ENCODE measurements at places on chromosomes 2 and 18. TPM values are rescaled to one million over a fixed set of nuclear protein-coding genes. Genes with fewer than 3 reads are reported as not detected.

GRCh38 chr2:188734691-188735090 lies 239.5 kb upstream of the COL3A1 start:
- no peak for DNase-seq

MRO gene
- 1.2 TPM for total RNA-seq

- DNase-seq, result no peak
Observed at GRCh38 chr18:23230686-23231085, 95.4 kb downstream of the CABLES1 start.

C2orf49 gene
- 28.0 TPM for total RNA-seq

AFG3L2 gene
- 41.1 TPM for total RNA-seq

GRCh38 chr2:68185541-68186164 lies 28.0 kb downstream of the PNO1 start:
- no peak for DNase-seq

DNA sequence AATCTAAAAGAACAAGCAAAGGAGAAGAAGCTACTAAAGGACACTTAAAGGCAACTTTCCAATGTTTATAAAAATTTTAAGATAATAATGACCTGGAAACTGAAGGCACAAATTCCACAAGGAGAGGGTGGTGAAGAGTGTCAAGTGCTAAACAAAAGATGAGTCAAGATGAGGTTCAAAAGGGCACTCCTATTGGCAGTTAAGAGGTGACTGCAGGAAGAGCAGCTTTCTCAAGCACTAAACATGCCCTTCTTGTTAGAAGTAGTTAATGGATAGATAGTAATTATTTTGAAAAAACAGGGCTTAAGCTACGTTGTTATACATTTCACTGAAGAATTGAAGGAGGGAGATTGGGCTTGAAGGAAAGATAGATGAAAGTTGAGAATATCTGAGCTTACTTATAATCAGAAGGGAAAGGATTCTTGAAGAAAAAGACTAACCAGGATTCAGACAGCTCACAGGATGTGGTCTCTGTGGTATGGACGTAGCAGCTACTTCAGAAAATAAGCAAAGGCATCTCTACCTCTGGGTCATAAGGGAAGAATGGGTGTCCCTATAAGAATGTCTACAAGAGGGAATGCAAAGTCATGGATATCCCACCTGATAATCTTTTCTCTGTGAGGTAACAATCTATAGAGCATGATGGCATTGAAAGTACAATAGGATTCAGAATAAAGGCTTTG lies 454.7 kb upstream of the SLC39A10 start:
- DNase-seq, result no peak

DNA sequence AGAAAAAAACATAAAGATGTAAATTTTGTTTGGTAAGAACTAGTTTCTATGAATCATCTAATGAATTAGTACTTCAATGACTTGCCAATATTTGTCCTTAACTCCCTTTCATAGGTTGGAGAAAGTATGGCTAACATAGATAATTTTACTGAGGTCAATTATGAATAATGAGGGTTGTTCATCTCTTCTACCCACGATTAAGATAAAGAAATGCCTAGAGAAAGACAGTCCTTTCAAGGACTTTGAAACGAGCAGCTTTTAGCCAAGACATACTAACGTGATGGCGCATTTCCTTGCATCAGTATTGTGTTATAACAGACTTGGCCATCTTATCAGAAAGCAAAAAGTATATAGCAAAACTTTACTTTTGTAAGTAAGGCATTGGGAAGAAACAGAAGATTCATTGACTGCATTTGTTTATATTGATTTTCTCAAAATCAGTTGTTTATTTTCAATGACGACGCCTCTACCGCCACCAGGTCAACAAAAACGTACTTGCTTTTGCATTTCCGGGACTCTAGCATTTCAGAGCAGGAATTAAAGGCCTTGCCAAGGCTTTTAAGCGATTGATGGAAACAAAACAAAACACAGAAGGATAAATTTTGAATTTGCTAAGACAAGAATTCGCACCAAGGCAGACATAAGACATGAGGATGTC lies 961 bp downstream of the RBM43 start:
- peak; percentile 20 for DNase-seq

DNA sequence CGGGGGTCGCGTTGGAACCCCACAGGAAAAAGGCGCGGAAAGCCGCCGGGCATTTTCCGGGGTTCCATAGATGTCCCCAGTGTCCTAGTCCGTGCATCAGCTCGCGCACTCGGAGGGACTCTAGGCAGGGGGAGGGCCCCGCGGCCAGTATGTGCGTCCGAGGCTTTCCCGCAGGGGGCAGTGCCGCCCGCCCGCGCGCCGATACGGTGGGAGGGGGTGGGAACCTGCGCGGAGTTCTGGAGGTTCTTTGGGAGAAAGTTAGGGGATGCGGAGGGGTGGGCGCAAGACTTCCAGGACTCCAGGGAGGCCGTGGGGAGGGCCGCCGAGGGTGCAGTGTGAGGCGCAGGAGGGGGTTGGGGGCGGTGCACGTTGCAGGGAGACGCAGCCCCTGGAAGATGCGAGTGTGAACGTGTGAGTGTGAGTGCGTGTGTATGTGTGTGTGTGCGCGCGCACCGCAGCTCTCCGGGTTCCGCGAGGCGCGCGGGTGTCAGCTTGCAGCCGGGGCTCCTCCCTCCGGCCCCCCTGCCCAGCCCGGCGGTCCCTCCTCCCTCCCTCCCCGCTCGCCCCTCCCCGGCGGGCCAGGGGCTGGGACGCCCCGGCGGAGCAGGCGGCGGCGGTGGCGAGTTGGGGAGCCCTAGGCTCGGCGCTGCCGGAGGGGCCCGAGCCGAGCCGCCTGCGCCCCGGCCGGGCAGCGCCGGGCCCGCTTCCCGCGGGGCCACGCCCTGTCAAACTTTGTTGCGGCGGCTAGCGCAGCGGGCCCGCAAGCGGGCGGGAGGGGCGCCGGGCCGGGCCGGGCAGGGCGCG lies at the start of gene TCF7L1:
Gene TCF7L1 (plus strand): TSS at position 559 of the 804 bp plus-strand sequence. CDS start 293 bp downstream, outside the sequence.
- peak; percentile 67 for DNase-seq

DNA sequence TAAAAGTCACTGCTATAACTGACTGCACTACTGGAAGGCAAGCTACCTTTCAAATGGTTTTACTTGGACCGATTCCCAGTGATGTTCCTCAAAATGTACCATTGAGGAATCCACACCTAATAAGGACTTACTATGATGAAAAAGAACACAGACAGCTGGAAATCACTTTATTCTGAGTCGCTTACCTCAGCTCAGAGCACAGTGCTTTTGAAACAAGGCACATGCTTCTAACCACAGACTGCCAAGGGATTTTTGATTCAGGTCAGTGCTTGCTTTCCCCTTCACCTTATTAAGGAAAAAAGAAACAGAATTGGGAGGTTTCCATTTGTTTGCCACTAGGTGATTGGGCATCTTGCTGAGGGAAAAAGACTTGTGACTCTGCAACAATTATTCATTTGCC lies 707.5 kb upstream of the FSHR start:
- no peak for DNase-seq

DNA sequence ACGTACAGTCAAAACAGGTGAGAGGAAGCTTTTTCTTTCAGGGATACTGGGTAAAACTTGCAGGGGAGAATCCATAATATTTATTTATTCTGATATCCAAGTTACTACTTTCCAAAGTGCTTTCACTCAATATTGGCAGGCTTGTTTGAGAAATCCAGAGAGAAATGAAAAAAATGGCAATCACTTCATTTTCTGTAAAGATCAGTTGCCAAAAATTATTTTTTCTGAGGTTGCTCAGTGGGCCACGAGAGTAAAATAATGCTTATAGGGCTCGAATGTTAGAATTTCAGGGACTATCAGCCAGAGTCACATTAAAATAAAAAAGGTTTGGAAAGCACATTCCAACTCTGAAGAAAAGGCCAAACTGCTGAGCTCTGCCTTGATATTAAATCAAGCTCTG lies 324.6 kb upstream of the RND3 start:
- DNase-seq, result no peak

DNA sequence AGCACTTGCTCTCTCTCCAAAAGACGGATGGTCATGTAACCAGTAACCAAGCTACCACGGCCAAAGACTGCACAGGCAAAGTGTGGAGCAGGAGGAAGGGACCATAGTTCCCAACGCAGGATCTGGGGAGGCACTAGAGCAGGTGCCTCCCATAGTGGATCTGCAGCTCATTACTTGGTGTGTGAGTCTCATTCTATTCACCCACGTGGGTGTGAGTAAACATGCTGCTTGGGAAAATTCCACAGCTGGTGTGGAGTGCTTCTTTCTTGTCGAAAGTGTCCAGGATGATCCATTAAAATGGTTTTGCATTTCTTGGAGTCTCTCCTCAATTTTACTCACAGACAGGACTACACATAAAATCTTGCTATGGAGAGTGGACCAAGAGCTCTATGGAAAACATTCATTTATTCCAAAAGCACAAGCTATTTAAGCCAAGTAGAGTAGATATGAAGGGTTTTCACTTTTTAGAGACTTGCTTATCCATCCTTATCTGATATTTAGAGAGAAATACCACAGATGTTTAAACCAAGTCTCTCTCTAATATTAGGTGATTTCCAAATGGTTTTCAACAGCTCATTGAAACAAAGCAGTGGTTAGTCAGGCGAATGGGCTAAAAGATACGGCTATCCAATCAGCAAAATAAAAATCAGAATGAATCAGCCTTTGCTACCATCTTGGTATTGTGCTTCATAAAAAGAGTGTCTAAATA lies 104.3 kb upstream of the CCDC195 start:
- DNase-seq, result no peak

DNA sequence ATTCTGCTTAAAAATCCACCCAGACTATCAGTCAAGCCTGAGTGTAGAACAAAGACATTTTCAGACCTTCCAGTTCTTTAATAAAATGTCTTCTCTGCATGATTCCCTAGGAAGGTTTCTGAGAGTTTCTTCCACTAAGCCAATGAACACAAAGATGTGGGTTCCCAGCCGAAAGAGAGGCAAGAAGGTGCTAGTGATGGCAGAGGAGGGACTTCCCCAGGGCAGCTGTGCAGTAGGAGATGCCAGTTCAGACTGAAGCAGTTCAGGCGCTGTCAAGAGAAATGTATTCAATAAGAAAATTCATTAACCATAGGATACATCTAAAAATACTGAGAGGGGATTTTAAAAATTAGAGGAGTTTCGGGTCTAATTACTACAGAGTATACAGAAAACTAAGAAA lies 83.3 kb downstream of the RND3 start:
- DNase-seq, result no peak

GRCh38 chr2:200667413-200667812 lies 81.6 kb downstream of the AOX1 start:
- DNase-seq, result no peak

- DNase-seq, result no peak
Observed at GRCh38 chr18:54032412-54032811, 192.1 kb downstream of the MBD2 start.

GRCh38 chr2:62227386-62228075 lies 31.6 kb downstream of the B3GNT2 start:
- no peak for DNase-seq

LRATD1 gene
- total RNA-seq, result 15.4 TPM

NAT8 gene
- total RNA-seq, result not detected

DNA sequence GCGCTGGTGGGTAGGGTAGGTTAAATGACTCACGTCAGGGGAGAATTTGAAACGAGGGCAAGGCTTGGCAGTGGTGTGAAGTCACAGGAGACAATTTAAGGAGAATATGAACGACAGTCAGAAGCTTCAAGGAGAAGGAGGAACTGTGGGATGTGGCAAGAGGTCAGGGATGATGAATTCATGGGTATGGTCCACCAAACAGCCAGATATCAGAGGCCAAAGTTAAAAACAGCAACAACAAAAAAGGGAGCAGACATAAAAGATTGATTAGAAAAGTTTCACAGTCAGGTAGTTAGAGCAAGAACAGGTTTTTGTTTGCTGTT lies 1.4 kb upstream of the ZNF396 start:
- DNase-seq, result no peak

GRCh38 chr18:54209471-54210180 lies 14.8 kb downstream of the MBD2 start:
- DNase-seq, result no peak

- no peak for DNase-seq
Observed at GRCh38 chr2:69827796-69828540, 1.5 kb upstream of the GMCL1 start.

PPP1R1C gene
- total RNA-seq, result 3.4 TPM

GRCh38 chr2:205045706-205046105 lies 500.4 kb downstream of the PARD3B start:
- DNase-seq, result no peak

- no peak for DNase-seq
Observed at GRCh38 chr2:207836521-207837133, 66.9 kb upstream of the FZD5 start.

CPS1 gene
- total RNA-seq, result 1.3 TPM

- no peak for DNase-seq
Observed at GRCh38 chr2:9174771-9175437, 31.7 kb upstream of the ASAP2 start.

DNA sequence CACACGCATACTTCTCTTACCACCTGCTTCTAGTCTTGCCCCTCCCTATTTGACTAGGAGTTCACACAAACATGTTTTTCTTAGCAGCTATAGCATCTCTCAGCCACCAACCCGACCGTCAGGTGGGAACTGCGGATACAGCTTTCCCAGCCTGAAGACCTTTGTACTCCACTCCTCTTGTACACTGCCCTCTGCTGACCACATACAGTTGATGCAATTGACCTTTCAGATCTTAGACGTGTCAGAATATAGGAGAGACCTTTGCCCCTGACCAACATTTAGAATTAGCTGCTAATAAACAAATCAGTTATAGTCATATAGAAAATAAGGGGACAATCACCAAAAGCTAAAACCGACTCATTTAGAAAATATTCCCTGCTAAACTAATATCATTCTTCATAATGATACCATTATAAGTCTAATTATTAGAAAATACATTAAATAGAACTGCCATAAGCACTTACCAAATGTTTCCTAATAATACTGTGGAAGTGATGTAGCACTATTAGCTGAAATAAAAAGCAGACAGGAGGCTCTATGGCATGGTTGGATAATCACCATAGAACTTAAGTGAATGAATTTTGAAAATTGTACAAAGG lies 208.4 kb downstream of the RAD51AP2 start:
- peak; percentile 6 for DNase-seq

LONRF2 gene
- total RNA-seq, result 6.7 TPM

PFN4 gene
- 1.4 TPM for total RNA-seq

FEV gene
- total RNA-seq, result not detected

GRCh38 chr2:419687-420317 lies 131.9 kb upstream of the ALKAL2 start:
- DNase-seq, result no peak

IGFBP2 gene
- 136 TPM for total RNA-seq

GPR39 gene
- total RNA-seq, result 3.2 TPM

- no peak for DNase-seq
Observed at GRCh38 chr2:12251121-12251520, 465.6 kb upstream of the TRIB2 start.

GRCh38 chr2:126719833-126720351 lies 63.9 kb downstream of the GYPC start:
- no peak for DNase-seq

DNA sequence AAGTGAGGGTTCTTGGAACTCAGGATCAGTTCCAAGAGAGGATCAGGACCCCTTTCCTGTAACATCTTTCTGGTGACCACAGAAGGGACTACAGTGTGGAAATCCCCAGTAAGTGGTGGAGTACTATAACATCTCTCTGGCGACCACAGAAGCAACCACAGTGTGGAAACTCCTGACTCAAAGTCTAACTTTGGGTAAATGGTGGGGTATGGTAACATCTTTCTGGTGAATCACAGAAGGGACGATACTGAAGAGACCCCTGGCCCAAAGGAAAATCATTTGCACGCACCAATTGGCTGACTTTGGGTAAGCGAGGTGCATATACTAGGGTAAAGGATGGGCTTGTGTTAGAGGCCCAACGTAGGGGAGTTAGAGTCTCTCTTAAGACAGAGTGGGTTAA lies 56.3 kb upstream of the GULP1 start:
- no peak for DNase-seq

IL37 gene
- not detected for total RNA-seq

- DNase-seq, result no peak
Observed at GRCh38 chr2:130347220-130347925, 4.7 kb downstream of the IMP4 start.

- no peak for DNase-seq
Observed at GRCh38 chr2:63000801-63001200, 49.8 kb upstream of the OTX1 start.

Measured in urinary bladder (tissue), 4 donors.